ENCODE measurements at places on chromosomes 3 and 15.

DNA sequence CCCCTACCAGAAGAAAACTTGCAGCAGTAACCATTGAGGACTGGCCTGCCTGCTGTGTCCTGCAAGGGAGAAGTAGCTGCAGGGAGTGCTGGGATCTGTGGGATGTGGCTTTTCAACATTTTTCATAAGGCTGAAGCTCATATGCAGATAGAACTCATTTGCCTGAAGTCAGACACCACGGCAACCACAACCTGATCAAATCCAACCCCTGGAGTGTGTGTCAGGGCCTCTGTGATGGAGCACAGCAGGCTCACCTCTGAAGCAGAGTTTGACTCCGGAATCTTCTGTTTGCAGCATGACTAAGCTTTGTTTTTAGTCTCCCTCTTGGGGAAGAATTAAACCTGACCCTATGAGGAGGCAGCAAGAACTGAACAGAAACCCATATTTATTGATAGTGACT, 508.7 kb downstream of the AGBL1 start:
- no peak for DNase-seq

DNA sequence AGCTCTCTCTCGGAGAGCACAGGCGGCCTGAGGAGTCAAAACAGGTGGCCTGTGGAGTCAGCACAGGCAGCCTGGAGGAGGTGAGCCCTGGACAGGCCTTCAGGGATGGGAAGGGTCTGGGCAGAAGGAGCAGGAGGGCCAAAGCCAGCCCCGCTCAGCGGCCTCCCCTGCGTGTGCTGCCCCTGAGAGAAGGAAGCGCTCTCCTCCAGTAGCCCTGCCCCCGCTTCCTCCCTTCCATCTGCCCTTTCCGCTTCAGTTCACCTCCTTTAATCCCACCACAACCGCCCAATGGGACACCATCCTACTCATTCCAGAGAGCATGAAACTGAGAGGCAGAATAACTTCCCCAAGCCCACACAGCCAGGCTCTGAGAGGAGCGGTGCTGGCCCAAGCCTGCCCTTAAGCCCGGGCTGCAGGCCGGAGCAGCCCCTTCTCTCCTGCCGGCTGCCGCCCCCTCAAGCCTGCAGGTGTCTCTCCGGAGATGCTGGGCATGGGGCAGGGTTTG, 3.2 kb upstream of the NR2E3 start:
- DNase-seq, result no peak

- DNase-seq, result no peak
These were observed at the start of gene TRH for GRCh38 chr3:129974564-129974832. TSS of gene TRH (plus strand) at chr3:129974720. CDS start at chr3:129975817, 1,097 bp downstream.

- DNase-seq, result no peak
These were observed 32.0 kb downstream of the TRPM1 start for GRCh38 chr15:31069360-31070000.

DNA sequence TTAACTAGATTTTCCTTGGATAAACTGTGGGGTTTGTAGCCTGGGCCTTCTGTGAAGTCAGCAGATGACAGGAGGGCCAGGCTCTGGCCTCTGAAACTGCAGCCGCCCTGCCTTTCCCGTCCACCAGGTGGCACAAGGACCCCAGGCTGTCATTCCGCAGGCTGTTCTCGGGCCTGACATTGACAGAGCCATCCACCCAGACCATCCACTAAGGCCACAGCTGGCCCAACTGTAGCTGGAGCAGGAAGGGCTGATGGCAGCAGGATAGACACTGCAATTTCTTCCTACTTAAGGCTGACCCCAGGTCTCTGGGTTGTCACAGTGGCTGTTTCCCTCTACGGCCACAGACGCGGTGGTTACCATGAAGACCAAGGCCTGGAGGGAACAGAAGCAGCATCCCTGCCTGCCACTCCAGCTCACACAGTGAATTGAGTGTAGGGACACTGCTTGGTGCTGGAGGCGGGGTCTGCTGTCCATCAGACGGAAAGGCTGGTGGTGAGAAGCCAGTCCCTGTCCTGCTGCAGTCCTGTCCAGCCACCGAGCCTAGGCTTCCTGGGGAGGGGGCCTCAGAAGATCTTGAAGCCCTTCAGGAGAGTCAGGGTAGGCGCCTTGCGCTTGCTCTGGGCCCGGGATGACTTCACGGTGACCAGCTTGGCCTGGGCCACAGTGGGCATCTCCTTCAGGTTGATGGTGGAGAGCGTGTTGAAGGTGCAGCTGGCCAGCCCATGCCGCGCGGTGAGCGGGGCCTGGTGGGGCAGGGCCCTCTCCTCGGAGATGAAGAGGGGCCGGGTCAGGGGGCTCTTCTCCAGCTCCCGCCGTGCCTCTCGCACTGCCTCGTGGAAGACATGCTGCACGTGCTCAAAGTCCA, 9.4 kb downstream of the SLC51B start:
- peak; percentile 27 for DNase-seq

GRCh38 chr15:24146251-24146650, 459.1 kb upstream of the NDN start:
- no peak for DNase-seq

GRCh38 chr3:78861156-78861555, 906.6 kb downstream of the ROBO1 start:
- no peak for DNase-seq

- DNase-seq, result no peak
These were observed 553 bp upstream of the RTP4 start for GRCh38 chr3:187367561-187368103.

DNA sequence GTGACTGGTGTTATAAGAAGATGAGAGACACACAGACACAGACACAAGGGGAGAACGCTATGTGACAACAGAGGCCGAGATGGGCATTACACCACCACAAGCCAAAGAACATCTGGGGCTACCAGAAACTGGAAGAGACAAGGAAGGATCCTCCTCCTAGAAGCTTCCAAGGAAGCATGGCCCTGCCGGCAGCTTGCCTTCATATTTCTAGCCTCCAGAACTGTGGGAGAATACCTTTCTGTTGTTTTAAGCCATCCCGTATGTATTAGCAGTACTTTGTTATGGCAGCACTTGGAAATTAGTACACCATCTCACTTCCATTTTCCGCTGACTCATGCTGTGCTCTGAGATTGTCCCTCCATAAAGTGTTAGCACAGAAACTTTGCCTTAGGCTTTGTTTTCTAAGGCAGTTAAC, 38.7 kb upstream of the CA12 start:
- no peak for DNase-seq

DNA sequence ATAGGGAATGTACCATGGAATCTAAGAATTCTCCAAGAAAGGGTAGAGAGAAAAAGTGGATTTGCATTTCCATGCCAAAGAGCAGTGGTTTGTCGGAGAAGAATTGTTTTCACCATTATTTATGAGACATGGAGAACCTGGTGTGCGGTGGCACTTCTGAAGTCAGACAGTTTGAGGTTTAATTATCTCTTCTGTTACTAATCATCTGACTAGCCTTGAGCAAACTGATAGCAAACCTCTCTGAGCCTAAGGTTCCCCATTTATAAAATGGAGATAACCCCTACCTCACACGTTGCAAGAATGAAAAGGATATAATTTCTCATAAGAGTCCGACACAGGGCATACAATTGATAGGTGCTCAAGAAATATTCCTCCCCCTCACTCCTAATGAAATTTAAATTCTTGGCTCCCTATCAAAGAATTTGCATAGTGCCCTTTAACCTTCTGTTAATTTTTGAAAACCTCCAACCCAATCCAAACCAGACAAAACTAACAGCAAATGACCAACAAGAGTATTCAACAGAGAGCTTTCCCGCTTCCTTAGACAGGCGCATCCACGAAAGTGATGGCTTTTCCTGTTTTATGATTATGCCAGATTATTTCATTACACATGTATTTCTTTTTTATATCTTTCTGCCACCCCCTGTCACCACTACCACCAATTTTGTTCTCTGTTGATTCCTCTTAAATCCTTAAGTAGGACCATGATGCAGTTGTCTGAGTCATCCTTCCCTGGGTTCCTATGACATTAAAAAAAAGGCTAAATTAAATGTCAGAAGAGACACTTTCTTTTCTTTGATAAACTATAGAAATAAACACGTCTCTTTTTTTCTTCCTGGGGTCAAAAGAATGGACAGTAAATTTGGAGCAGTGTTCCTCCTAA, 28.5 kb downstream of the TMEM212 start:
- no peak for DNase-seq

GRCh38 chr15:60384526-60385126, 13.2 kb downstream of the ANXA2 start:
- DNase-seq, result no peak

- no peak for DNase-seq
These were observed 443.8 kb upstream of the EPHA6 start for GRCh38 chr3:96370637-96371036.

- no peak for DNase-seq
These were observed 428.8 kb upstream of the C2CD4B start for GRCh38 chr15:62593681-62594399.

DNA sequence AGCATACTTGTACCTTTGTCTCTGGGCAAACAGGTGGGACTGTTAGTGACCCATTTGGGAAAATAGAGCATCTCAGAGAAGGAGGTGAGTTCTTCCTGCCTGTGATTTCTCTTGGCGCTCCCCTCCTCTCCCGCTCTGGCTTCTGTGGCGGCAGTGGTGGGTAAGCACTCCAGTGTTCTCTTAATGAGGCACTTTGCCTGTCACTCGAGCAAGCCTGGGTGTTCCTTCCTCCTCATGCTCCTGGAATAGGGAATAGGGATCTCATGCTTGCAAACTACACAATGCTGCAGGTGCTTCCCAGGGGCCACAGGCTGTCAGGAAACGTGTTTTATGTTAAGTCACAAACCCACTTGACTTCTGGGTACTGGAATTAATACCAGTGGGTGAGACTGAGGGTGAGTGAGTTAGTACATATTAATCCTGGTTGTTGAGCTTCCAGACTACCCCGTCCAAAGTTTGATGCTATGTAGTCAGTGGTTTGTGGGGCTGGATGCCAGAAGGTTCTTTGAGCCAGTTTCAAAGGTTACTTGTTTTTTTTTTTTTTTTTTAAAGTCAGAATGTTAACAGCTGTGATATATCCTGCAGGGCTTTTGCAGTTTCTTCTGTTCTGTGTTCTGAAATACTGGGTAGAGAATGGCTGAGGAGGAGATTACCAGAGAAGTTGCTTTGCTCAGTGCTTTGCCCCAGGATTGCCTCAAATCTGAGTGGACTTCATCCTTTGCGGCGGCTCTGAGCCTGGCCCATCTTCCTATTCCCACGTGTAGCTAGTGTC, 30.5 kb downstream of the EDEM1 start:
- DNase-seq, result no peak

GRCh38 chr3:129413687-129414506, 14.5 kb downstream of the EFCAB12 start:
- DNase-seq, result no peak

DNA sequence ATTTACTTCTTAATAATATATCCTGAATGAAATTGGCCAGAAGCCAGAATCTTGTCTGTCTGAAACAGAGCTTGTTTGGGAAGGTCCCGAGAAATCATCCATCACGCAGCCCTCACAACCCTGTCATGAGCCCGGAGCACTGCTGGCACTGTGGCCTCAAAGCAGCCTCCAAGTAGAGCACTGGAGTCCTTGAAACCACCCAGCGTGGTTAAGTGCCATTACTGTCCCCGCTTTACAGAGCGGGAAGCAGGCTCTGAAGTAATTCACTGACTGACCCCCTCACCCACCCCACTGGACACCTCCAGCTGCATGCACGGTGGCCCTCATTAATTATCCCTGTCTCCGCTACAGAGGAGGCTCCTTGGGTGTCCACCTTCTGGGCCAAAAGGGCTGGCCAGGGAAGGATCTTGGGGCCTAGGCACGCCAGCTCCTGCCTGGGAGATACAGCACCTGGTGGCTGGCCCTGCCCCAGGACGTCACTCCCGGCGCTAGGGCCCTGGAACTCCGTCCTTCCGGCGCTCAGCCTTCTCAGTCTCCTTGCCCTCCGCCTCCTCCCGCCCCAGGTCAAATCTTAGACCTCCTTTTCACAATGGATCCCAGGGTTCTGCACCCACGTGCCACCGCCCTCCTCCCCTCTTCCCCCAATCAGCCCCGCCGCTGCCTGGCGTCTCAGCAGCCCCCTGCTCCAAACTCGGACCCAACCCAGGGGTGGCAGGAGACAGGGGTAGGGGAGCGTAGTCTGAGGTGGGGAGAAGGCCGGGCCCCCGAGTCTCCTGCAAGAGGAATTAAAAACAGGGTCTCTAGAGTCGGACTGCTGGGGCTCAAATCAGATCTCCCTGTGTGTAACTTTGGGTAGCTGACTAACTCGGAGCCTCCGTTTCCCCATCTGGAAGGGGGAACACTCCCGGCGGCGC, 1.1 kb downstream of the TKT start:
- DNase-seq, result peak; percentile 14

GRCh38 chr3:81581966-81582599, 179.4 kb downstream of the GBE1 start:
- DNase-seq, result no peak

DNA sequence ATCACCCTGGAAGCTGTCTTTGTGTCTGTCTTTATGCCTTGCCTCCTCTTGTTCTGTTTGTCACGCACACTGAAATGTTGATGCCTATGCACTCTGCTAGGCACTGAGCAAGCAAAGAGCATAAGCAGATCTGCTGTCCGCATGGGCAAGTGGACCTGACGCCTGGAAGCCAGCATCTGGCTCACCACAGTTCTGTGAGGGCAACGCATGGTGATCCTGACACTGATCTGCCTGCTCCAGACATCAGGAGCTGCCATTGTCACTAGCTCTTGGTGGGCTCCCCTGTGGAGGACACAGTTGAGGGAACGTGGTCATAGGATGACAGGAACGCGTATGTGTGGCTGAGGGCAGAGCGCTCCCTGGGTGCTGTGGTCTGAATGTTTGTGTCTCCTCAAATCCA, 234.6 kb downstream of the ADAMTS17 start:
- DNase-seq, result no peak

GRCh38 chr3:77169823-77170222, 129.9 kb downstream of the ROBO2 start:
- no peak for DNase-seq

GRCh38 chr15:25403771-25404170, 35.1 kb downstream of the UBE3A start:
- no peak for DNase-seq

- no peak for DNase-seq
These were observed 17.4 kb upstream of the RPUSD3 start for GRCh38 chr3:9861201-9861600.

- no peak for DNase-seq
These were observed 12.4 kb downstream of the CACNA2D2 start for GRCh38 chr3:50491023-50491422.

DNA sequence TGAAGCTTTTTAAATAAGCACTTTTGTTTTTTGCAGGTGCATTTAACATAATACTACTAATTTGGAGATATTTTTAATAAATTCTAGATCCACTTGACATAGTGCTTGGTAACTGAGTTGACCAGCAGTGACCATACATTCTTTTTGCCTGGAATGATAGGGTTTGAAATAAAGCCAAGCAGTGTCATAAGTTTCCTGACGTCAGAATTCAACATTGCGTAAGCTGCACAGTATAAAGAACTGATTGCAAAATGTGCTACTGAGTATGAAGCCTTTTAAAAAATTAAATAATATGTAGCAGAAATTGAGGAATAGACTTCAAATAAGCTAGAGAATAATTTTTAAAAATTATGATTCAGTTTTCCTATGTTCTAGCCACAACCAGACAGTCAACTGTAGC, 454.6 kb upstream of the ARPP21 start:
- no peak for DNase-seq

- DNase-seq, result no peak
These were observed 11.6 kb upstream of the SCAMP5 start for GRCh38 chr15:74983725-74984231.
